ENCODE measurements at places on chromosomes 16 and 17.

DNA sequence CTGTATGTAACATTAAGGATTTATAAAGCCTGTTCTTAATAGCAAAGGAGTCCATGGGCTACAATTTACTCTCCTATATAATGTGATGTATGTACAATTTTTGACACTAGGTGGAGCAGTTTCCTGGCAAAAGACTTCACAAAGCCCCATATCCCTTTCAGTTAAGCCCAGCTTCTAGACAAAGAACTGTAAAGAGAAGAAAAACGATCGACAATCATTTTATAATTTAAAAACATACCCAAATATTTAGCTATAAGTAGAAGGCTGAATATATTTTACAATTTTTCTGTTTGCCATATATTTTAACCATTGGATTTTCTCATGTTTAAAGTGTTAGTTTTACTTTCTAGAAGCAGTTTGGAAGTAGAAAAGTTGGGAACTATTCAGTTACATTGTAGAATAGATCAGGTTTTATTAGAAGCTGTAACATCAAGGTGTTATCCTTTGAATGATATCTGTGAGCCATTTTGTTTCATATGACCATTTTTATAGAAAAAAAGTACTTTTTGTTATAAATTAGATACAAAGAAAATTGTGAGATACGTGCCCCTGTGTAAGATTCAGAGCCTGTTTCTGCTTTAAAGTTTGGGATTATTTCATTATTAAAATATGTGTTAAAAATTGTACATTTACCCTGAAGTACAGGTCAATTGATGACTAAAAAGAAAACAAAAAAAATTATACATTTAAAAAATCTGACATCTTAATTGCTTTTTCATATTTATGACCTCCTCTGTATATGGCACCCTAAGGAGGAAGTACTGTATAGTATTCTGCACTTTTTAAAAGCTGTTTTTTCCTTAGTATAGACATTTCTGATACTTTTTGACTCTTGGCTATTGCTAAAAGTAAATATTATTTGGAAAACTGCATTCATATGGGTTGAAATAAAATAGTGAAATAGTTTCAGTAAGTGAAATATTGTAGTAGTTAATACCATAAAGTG lies 46.3 kb downstream of the VMP1 start:
- DNase-seq = peak; percentile 86

- DNase-seq = no peak
These were observed 844 bp downstream of the TAOK2 start for GRCh38 chr16:29974291-29975133.

DNA sequence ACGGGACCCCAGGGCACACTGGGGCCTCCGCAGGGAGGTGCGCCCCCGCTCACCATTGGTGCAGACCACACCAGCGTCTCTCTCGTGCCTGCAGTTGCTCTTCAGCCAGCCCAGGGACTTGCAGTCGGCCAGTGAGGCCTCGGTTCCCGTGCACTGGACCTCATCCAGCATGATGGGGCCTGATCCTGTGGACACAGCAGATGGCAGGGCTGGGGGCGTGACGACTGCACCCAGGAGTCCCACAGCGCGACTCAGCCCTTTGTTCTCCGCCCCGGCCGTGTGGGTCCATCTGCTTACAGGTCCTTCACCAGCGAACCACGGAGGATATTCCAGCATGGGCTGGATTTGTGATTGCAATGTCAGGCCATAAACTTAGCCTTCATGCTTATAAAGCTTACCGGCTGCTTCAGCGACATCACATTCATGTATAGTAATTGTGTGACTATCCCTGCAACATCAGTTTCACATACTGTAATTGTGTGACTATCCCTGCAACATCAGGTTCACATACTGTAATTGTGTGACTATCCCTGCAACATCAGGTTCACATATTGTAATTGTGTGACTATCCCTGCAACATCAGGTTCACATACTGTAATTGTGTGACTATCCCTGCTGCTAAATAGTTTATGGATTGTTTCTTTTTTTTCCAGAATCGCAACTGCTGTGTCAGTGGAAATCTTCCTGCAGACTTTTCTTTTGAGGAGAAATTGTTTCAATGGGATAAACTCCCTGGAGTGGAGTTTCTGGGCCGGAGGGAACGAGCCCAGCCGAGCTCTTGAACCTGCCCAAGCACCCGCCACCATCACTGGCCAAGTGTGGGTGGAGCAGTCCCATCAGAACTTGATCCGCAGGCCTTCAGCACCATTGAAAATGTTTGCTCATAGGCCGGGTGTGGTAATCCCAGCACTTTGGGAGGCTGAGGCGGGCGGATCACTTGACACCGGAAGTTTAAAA lies 4.8 kb downstream of the LGALS3BP start:
- peak; percentile 64 for DNase-seq

DNA sequence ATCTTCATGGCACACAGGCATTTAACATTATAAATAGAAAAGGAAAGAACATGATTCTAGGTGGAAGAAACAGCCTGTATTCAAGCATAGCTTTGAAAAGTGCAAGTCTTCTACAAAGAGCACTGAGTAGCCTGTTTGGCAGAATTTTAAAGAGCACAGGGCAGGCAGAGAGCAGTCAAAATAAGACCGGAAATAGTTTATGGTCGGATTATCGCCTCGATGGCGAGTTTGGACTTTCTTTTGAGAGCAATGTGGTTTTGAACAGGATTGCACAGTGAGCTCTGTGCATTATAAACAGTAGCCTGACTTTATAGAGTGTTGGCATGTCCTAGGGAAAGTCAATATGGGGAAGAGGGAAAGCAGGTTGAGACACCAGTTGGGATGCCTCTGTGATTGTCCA lies 6.2 kb upstream of the TMEM100 start:
- DNase-seq = no peak

DNA sequence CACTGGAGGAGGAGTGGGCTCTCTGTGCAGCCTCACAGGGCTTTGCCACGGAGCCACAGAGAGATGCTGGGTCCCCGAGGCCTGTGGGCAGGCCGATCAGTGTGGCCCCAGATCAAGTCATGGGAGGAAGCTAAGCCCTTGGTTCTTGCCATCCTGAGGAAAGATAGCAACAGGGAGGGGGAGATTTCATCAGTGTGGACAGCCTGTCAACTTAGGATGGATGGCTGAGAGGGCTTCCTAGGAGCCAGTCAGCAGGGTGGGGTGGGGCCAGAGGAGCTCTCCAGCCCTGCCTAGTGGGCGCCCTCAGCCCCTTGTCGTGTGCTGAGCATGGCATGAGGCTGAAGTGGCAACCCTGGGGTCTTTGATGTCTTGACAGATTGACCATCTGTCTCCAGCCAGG lies 3.9 kb downstream of the NXPH3 start:
- DNase-seq = no peak

DNA sequence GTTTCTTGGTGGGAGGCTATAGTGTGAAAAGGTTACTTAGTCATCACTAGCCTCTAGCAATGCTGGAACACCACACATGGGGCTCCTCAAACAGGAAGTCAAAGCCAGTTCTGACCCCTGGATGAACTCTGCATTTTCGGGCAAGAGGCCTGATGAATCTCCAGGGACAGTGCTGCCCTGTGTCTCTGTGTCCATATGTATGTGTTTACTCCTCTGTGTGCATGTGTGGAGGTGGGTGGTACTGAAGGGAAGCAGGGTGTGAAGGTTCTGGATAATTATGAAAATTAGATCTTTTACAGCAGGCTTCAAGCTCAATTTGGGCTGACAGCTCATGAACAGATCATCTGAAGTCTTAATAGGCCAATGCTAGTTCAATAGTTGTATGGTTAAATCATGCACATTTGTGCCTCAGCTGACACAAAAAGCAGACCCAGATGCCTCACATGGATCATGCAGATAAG lies 133.6 kb downstream of the SNX11 start:
- peak; percentile 65 for DNase-seq
